ENCODE measurements at places on chromosomes 3 and 15. TPM values are rescaled to one million over a fixed set of nuclear protein-coding genes. Genes with fewer than 3 reads are reported as not detected.

Gene SLC12A1
- not detected for total RNA-seq

GRCh38 chr15:77510066-77511057, 89.7 kb downstream of the HMG20A start:
- DNase-seq: no peak

Gene DAZL
- not detected for total RNA-seq

GRCh38 chr15:80162059-80162554, 9.3 kb downstream of the FAH start:
- DNase-seq: no peak

Gene GUCA1C
- total RNA-seq: not detected

GRCh38 chr15:57436166-57436565, 59.9 kb downstream of the CGNL1 start:
- DNase-seq: no peak

DNA sequence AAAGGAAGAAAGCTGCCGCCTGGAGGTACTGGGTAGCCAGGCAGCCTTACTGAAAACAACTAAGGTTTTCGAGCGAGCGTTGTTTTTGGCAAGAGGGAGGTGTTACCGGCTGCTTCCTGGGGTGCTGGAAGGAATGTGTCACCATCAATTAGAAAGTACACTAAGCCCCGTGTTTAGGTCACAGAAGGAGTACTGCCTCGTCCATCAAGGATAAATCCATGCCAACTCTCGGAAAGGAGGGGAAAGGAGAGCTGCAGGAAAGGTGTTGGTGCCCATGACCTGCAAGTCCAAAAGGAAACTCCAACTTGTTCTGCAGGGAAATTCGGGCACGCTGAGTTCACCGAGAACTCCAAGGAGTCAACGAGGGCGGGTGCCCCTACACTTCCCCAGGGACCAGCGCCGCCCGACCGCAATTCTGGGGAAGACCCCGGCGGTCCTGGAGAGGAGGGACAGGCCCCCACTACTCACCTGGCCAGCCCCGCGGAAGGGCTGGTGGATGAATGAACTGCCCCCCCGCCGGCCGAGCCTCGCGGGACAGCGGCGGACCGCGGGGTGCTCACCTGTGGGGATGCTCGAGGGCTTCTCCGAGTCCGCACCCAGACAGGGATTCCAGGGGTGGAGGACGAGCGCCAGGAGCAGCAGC, 542 bp downstream of the PLOD2 start:
- DNase-seq: no peak

- no peak for DNase-seq
These were observed 576.9 kb downstream of the OTOL1 start for GRCh38 chr3:162073422-162073975.

- DNase-seq: no peak
These were observed 423.3 kb upstream of the GRM7 start for GRCh38 chr3:6437631-6438030.

Gene INKA1
- total RNA-seq: 3.2 TPM

Gene ISLR
- 35.5 TPM for total RNA-seq

- DNase-seq: no peak
These were observed 213.2 kb upstream of the DCBLD2 start for GRCh38 chr3:99114565-99115291.

Gene FANCD2
- 2.8 TPM for total RNA-seq

- DNase-seq: no peak
These were observed 4.4 kb downstream of the TERC start for GRCh38 chr3:169760479-169760878.
